ENCODE measurements at places on chromosomes 7 and 10.
A peak's percentile ranks its signal among the peaks of the same experiment; 100 is the strongest.

DNA sequence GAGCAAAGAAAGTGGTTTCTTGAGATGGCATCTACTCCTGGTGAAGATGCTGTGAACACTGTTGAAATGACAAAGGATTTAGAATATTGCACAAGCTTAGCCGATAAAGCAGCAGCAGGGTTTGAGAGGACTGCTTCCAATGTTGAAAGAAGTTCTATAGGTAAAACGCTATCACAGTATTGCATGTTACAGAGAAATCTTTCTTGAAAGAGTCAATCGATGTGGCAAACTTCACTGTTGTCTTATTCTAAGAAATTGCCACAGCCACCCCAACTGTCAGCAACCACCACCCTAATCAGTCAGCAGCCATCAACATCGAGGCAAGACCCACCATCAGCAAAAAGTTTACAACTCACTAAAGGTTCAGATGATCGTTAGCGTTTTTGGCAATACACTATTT lies 59.9 kb downstream of the SLC29A4 start:
- no peak for DNase-seq

DNA sequence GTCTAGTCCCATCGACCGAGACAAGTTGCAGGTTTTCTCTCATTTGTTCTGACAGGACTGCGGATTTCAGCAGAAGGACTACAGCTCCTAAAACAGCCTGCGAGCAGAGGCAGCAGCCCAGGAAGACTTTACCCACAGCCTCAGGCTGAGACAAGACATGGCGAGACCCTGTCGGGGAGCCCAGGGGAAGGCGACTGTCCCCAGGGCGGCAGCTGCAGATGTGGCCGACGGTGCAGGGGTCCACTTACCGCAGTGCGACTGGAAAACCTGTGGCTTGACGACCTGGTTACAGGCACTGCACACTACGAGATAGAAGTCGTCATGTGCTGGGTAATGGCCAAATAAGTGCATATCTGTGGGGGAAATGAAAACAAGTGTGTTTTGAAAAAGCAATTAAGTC lies 88.0 kb downstream of the ATXN7L1 start:
- no peak for DNase-seq

GRCh38 chr10:123154711-123155505 lies 706 bp downstream of the BUB3 start:
- DNase-seq: peak; percentile 63

DNA sequence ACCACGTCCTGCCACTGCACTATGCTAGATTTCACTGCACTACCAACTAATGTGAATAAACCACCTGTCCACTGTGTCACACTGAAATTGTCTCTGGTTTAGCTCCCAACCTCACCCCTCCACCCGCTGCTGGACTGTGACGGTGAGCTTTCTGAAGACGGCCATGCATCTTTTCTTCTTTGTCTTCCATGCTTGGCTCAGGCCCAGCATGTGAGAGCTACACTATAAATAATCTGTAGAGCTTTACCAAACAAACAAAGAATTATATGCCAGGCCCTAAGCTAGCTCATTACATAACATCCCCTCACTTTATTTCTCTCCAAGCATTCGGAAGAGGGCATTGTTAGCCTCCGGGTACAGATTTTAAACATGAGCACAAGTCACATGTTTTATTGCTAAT lies 633.2 kb downstream of the TNS3 start:
- no peak for DNase-seq

DNA sequence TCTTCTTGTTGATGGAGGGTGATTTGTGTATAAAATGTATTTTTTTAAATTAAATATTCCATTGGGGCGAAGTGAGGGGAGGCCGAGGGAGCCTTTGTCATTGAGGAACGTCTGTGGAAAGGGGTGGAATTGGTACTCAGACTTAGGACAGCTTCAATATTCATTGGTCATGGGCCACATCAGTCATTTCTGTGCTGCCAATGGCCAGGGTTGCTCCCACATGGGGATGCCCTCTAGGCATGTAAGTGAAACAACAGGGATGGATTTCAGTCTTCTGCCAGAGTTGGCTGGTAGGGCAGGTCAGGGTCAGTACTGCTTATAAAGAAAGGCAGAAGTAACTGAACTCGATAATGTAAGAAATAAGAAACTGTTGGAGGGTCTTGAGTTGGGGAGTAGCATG lies 47.2 kb downstream of the NEURL1 start:
- DNase-seq: no peak

DNA sequence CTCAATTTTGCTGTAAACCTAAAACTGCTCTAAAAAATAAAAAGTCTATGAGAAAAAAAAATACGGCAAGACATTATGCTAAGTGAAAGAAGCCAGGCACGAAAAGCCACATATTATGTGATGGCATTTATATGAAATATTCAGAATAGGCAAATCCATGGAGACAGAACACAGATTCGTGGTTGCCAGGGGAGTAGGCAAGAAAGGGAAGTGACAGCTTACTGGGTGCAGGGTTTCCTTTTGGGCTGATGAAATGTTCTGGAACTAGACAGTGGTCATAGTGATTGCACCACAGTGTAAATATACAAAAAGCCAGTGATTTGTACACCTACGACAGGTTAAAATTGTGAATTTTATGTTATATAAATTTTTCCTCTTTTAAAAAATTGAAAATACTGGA lies 41.3 kb upstream of the GLI3 start:
- DNase-seq: no peak

DNA sequence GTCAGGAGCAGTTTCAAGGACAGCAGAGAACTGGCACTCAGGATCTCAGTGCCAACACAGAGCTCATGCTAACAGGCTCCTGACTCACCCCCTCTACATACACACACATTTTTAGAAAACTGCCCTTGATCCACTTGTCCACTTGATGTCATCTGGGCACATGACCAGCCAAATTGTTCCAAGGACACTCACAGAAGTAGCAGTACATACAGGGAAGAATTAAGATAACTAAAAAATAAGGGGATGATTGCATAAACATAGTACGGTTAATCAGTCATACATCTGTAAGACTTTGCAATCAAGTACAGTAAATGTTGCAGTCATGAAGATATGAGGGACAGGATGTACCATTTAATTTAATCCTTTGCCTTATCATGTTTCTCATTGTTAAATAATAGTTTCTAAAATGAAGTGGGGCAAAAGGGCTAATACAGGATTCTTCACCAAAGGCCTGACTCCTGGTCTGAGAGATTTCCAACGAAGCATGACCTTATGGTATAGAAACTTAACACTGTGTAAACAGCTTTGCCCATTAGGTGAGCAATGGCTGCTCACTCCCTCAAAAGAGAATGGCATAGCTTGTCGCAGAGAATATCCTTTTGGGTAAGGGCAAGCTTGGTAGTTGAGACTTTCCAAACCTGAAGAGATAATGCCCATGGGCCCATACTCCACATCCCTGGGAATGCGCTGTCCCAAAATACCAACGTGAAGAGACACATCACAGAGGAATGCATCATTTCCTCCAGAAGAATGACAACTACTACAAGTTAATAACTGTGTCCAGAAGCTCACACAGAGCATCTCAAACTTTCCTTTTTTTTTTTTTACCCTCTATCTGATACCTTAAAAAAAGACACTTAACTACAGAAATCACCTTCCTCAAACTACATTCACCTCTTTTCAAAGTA lies 94.1 kb downstream of the ARMH3 start:
- no peak for DNase-seq

- no peak for DNase-seq
Observed at GRCh38 chr10:74034301-74034700, 36.4 kb downstream of the VCL start.

DNA sequence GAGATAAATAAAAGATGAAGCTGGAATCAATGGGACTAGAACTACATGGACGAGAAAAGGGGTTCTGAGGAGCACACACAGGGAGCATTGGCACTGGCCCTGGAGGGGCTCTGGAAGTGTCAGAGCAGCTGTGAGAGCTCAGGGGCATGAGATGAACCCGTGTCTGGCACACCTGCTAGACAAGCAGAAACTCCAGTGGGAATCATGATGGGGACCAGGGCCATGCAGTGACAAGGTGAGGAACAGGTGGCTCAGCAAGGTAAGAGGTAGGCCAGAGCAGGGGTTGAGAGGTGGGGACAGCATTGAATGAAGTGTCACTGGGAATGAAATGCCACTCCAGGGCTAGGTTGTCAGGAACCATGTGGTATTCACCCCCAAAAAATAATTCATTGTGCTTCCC lies 588.5 kb downstream of the GRID1 start:
- DNase-seq: no peak

DNA sequence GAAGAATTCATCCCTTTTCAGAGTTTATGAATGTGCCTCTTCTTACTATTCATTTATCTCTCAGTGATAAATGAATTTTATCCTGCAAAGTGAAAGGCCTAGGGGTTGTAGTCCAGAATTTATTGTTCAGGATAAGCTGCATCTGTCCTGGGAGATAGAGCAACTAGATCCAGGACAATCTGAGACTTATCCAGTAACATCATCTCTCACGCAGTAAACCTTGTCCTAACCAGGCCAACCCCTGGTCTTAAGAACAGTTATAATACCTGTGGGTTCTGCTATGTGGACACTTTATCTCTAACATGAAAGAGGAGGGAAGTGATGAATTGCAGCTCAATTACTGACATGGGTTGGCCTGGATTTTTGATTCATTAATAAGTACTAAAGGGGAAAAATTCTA lies 287.6 kb downstream of the BMPER start:
- no peak for DNase-seq

DNA sequence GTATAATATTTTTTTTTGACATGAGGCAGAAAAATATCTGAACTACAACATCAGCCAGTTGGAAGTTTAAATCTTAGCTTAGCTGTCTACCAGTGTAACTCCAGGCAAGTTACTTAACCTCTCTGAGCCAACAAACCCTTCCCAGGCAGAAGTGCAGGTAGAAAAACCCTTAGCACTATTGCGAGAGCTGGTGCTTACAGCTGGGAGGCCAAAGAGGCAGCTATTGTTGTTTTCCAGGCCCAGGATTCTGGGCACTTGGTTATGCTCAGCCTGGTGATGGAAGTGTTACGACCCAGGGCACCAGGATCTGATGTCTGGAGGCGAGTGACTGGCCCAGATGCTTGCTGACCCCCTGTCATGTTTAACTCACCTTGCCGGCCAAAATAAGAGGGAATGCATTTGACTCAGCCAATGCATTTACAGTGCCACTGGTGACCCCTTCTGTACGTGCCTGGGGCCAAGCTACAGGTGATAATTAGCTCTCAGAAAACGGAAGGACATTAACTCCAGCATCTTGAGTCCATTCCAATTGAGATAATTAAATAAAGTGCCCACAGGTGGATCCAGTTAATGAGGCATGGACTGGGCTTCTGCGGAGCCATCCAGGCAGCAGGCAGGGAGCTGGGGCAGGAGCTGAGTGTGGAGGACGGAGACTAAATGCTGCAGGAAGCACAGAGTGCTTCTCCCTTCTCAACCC lies 126.5 kb upstream of the HABP2 start:
- no peak for DNase-seq

DNA sequence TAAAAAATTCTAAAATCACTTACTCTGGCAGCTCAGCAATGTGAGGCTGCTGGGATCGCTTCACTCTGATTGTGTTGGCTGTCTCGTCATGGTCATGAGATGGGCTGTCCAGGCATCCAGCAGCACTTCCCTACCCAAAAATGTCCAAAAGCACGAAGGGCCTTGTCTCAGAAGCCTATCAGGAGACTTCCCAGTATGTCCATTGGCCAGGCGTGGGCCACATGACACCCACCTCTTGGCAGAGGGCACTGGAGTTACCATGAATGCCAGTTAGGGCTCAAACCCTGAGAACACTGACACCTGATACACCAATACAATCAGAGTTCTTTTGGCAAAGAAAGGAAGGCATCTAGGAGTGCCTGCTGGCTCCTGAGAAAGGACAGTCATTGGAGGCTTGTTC lies 27.0 kb upstream of the GLI3 start:
- DNase-seq: no peak

GRCh38 chr10:101351017-101351416 lies 2.9 kb upstream of the BTRC start:
- no peak for DNase-seq

DNA sequence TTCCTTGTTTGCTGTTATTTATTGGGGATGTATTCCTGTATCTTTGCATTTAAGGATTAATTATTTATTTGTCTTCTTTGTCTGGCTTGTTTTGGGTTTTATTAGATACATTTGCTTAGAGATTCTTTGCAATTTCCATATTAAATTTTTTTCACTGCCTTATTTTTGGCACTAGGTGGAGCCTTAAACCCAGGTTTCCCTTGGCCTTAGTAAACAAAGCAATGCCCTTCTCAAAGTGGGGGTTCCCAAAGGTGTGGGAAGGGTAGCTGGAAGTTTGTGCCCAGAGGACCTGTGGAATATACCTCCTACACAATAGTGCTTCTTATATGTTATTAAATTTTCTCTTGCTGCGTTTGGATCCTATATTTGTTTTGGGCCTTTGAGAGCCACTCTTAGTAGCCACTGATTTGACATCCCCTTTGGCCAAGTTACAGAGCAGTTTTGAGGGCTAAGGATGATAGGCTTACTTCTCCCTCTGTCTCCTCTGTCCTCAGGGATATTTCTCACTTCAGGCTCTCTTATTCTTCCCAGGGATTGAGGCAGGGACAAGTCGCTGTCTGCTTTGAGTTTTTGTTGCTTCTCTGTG lies 162.3 kb downstream of the ITGB1 start:
- DNase-seq: no peak

GRCh38 chr10:94103801-94104221 lies 110.1 kb downstream of the PLCE1 start:
- DNase-seq: no peak

DNA sequence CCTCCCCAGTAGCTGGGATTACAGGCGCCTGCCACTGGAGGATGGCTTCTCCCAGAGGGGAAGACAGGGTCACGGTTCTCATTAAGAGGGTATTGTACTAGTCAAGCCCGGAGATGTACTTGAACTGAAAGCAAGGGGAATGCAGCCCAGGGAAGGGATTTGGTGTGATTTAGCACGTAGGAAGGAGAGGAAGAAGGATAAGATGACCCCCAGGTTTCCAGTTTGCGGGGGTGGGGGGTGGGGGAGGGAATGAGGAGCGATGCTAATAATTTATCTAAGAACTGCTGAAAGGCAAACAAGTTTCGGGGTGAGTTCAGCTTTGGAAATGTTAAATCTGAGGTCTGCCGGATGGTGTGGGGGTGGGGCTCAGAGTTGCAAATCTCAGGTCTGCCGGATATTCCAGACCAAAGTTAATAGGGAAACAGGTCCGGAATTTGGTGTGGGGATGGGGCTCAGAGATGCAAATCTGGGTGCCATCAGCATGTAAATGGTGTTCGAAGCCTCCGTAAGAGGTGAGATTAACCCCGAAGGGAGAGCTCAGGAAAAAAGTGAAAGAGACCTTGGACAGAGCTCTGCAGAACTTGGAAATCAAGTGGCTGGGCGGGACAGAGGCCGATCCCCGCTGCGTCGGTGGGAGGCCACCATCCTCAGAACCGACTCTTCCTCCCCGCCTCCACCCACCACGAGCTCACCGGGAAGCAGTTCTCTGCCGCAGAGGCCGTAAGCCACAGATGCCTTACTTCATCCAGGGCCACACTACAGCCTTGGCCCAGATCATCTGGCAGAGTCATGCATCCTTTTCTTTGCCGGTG lies 1.6 kb upstream of the SEPHS1 start:
- peak; percentile 40 for DNase-seq

DNA sequence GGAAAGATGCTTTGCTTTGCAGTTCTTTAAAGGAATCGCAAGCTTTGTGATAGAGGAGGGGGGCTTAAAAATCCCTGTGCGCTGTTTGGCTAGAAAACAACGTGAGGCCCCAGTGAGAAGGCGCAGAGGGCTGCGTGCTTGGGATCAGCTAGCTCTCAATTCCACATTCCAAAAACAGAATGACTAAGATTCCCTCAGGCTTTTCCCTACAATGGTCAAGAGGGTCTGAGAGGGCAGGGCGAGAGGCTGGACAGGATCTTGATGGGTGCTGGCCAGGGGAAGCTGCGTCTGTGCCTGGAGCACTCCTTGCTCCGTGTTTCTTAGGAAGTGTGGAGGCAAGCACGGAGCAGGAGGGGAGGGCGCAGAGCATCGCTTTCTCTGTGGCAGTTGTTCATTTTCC lies 72.1 kb upstream of the INHBA start:
- no peak for DNase-seq

Measured in activated CD4-positive, alpha-beta T cell treated with anti-CD3 and anti-CD28 coated beads, Interleukin-2, amount 50 U/mL, for 48 hours (primary cell).